OCI-LY7 (cell line): ENCODE measurements at places on chromosomes 6 and 20.

GRCh38 chr6:53492860-53493634, 51.9 kb downstream of the GCLC start:
- DNase-seq, result peak; percentile 61

DNA sequence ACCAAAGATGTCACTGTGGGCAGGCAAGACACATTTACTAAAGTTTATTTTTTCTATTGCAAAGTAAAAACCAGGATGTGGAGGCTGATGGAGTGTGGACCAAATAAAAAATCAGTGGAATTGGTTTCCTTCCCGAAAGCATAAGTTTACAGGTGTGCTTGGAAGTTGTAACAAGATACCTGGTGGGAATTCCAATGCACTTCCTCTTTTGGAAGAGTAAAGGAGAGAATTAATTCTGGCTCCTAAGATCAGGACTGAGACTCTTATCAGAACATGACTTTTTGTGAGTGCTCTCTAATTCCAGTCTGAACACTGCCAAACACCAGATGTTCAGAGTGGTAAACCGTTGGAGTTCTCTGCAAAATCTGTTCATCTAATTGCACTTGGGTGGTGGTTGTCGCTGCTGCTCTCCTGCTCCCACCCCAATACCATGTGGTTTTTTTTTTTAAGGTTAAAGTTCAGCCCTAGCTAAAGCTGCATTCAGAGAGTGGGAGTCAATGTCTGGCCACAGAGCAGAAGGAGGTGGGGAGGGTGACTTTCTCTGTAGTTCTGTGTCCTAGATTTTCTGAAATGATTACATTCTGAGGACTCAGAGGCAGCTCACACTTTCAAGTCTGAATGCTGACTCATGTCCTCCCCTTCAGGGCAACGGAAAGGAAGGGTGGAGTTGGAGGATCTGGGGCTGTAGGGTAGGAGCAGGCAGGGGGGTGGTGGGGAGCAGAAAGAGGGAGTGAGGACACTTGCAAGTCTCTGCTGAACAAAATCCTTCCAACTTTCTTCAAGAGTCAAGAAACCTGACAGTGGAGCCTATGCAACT, 275.8 kb upstream of the PRDM1 start:
- no peak for DNase-seq

DNA sequence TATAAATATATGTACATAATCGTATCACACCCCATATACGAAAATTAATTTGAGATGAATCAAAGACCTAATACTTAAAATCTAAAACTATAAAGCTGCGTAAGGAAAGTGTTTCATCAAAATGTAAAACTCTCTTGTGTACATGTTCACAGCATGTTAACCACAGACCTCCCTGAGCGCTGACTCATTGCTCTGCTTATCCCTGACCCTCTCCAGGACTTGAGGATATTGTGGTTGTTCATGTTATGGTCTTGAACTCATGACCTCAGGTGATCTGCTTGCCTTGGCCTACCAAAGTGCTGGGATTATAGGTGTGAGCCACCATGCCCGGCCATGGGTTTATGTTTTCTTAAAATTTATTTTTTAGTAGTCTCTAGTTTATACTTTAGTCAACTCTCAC, 14.2 kb downstream of the FAM83B start:
- DNase-seq, result no peak

DNA sequence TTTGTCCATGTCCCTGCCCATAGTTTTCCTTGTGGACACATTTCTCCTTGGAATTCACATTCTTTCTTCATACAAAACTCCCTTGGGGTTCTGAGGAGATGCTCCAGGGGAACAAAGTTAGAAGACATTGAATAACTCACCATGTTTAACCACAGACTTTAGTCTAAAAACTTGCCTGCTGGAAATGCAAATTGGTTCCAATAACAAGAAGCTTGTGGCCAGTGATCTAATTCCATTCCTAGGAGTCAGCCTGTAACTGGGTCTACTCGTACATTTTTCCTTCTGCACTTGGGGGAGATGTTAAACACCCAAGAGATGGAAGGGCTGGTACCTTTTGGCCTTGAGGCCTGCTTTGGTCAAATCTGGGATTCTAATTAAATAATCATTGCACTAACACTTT, 60.2 kb downstream of the SCML4 start:
- no peak for DNase-seq

- DNase-seq, result no peak
Observed at GRCh38 chr6:80339421-80339820, 232.9 kb downstream of the BCKDHB start.

DNA sequence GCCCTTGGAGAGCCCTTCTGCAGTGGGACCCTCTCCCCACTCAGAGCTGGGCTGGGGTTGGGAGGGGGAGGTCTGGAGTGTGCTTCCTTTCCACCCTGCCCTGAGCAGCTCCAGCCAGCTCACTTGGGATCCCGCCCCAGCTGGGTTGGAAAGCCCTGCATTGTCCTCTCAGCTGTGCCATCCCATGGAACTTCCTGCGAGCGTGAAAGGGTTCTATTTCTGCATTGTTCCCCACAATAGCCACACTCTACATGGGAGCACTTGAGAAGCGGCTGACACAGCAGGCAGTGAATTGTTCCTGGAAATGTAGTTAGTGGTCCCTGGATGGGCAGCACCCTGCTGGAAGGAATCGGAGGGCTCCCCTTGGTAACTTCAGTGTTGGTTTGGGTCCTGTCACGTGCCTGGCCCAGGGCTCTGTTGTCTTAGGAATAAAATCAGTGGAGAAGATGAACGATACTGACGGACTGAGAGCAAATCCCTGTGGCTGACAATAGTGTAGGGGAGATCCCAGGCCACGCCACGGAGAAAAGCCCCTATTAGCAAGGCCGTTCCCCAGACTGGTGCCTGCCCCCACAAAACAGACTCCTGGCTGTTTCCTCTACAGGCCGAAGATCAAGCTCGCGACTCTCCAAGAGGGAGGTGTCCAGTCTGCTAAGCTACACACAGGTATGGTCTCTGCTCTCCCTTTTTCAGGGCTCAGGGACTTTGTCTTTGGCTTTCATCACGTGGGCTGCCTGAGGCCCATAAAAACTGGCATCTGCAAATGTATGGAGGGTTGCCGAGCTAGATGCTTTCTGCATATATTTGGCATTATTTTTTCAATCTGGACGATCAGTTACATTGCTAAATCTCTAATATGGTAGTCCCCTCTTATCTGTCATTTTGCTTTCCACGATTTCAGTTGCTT, 18.8 kb downstream of the DNMT3B start:
- no peak for DNase-seq

DNA sequence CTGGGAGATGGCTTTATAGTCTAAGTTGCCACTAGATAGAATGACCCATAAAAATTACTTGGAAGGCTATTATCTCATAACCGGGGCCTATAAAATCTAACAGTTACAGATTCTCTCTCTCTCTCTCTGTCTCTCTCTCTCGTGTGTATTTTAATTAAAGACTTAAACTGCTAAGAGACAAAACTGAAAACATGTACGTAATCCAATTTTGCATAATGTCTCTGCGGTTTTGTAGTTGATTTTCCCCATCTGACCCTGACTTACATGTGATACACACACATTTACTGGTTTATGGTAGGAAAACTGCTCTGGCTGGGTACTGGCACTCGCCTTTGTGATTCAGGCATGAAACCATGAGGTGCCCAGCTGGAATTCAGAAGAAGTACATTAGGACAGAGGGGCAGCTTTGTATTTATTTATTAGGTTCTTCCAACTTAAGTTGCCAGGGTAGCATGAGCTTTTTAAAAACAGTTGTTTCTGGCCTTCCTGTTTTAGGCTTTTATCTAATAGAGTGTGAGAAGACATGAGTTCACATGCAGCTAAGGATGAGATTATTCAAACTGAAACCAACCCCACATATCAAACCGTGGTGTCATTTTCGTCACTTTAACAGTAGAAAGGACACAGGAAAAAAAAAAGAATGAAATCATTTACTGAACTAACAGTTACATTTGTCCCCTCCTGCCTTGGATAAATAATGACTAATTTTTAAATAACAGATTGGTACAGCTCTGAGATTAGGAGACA, 182.5 kb downstream of the GMPR start:
- DNase-seq, result peak; percentile 30

- no peak for DNase-seq
Observed at GRCh38 chr20:41230136-41230535, 87.4 kb downstream of the ZHX3 start.

GRCh38 chr6:13065581-13065980, 262.8 kb downstream of the TBC1D7 start:
- DNase-seq, result no peak

DNA sequence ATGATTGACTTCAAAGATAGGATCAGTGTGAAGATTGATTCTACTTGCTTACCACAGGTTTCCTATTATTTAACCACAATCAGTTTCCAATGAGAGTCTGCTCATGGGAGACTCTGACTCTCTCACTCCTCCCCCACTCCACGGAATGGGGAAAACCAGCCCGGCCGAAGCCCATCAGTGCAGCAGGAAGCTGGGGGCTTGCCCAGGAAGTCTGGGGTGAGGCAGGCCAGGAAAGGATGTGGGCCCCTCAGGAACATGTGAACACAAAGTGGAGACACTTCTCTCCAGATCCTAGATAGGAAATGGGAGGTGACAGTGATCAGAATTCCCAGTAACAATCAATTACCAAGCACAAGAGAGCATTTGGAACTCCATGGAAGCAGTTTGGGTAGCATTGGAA, 144.2 kb downstream of the TTLL2 start:
- no peak for DNase-seq

DNA sequence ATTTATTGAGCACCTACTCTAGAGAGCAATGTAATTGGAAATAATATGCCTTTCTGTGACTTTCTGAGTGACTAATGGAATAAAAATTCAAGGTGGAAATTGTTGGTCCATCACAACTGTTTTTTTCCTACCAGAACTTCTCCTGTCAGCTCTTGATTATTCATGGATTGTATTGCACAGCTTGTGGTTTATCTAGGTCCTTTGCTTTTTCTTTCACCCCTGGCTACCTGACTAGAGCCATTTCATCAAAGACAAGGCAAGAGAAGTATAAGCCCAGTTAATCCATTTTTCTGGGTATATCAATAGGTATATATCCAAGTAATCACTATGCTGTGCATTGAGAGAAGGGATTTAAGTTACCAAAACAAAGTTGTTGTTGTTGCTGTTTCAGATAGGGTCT, 168.4 kb downstream of the MMS22L start:
- DNase-seq, result no peak

DNA sequence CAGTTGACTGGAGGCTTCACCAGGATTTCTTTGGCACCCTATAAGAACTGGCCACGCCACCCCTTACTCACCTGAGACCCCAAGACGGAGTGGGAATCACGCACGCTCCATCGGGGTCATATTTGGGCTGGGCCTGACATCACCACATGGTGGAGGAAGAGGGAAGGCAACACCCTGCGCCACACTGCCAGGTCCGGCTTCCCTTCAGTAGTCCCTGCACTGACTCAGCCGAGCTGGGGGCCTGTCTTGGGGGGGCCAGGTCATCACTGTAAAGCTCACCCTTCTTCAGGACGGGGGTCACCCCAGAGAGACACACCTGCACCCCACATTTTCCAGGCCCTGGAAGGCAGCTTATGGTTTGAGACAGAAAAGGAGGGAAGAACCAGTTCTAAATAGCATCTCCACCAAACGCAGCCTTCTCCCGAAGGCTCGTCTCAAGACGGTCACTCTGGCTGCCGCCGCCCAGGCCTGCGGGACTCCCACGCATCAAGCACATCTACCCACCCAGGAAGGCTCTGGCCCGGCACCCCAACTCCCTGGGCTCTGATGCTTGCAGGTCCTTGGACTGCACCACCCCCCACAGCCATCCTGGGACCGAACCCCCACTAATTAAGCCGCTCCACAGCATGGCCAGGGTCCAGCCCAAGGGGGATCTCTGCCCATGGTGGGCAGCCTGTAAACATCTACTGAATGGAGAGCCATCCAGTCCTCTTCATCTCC, 51.8 kb downstream of the GINS1 start:
- DNase-seq, result no peak

- no peak for DNase-seq
Observed at GRCh38 chr6:91730710-91731109, 1143.8 kb upstream of the MAP3K7 start.

DNA sequence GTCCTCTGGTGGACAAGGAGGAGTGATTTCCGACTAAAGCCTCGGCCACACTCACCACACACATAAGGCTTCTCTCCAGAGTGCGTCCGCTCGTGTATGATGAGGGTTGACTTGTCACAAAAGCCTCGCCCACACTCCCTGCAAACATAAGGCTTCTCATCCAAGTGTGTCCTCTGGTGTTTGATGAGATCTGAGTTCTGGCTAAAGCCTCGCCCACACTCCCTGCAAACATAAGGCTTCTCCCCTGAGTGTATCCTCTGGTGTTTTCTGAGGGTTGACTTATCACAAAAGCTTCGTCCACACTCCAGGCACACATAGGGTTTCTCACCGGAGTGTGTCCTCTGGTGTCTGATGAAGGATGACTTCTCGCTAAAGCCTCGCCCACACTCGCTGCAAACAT, 12.9 kb upstream of the SNRPB start:
- no peak for DNase-seq

DNA sequence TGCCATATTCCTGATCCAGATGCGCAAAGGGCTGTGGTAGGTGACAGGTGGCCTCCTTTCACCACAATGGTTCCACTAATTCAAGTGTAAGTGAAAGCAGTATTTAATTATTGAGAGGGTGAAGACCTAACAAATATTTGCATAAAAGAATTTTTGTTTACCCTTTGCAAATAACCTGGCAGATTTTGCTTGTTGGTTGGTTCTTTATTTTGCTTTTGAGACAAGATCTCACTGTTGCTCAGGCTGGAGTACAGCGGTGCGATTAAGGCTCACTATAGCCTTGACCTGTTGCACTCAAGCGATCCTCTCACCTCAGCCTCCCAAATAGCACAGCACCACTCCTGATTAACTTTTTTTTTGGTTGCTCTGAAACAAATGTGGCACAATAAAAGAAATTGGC, 49.2 kb downstream of the PCNA start:
- no peak for DNase-seq

- DNase-seq, result no peak
Observed at GRCh38 chr6:66198062-66198624, 491.1 kb upstream of the EYS start.

GRCh38 chr6:35248300-35248699, 11.2 kb upstream of the ZNF76 start:
- DNase-seq, result no peak

GRCh38 chr6:157682856-157683481, 140.1 kb upstream of the SNX9 start:
- DNase-seq, result no peak

DNA sequence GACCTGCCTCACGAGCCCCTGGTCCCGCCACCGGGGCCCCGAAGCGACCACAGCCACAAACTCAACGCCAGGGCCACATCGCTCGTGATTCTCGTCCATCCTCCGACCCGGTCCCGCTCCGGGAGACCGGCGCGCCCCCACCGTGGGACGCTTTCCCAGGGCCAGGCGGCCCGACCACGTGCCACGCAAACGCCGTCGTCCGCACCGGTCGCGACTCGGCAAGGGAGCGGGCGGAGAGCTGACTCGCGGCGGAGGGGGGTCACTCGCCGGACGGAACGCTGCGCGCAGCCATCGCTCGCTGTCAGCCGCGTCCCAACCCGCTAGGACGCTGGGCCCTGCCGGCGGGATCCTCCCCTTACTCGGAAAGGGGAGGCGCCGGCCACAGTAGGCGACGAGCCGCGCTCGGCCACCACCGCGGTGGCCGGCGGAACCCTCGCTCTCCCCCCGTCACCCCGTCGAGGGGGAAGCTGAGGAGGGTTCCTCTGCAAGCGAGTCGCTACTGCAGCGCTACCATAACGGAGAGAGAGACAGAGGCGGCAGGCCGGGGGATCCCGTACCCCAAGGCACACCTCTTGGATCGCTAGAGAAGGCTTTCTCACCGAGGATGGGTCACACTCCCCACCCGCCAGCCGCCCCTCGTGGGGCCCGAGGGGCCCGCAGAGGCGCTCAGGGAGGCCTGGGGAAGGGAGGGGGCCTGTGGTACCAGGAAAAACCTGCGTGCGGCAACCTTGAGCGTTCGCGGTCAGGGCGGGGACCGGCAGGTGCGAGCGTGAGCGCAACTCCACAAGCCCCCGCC, 511.8 kb upstream of the ZNF337 start:
- DNase-seq, result no peak
